ENCODE measurements at places on chromosomes 1 and 21.

DNA sequence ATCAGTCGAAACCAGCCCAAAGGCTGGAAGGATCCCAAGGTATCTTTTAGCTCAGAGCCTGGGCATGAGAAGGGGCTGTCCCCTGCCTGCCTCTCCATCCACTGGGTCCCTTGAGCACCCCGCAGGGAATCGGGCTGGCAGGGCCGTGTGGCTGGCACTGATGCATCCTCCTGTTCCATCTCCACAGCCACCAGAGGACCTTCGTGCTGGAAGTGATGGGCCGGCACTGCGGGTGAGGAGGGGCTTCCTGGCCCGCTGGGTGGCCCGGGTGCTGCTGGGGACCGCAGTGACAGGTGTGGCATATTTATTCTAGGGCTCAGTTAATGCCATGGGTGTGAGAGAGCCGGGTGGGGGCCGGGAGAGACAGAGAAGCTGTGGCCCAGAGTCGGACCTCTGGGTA is 13.6 kb downstream of the PFKL start:
- DNase-seq, result no peak

DNA sequence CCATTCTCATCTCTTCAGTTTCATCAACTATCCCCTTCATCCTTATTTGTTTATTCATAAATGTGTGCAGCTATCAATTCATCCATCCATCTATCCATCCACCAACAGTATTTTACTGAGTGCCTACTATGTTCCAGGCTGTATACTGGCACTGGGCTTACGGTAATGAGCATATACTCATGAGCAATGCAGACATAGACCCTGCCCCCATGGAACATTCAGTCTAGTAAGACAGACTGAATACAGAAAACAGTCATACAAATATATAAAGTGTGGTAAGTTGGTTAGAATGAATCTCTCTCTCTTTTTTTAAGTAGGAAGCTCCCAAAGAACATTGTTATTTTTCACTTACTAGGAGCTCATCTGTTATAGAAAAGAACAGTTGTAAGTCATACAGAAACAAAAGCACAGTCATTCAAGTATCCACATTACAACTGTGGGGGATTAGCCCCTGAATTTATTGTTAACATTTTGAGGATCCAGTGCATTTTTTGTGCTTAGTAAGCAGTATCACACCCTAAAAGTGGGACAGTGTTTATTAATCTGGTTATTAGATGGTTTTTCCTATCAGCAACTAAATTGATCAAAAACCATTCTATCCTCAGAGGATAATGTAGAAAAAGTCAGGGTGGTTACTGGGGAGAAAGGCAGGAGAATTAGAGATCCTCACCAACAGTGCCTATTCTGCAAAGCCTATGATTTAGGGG is 3.6 kb downstream of the SLC16A4 start:
- DNase-seq, result no peak

DNA sequence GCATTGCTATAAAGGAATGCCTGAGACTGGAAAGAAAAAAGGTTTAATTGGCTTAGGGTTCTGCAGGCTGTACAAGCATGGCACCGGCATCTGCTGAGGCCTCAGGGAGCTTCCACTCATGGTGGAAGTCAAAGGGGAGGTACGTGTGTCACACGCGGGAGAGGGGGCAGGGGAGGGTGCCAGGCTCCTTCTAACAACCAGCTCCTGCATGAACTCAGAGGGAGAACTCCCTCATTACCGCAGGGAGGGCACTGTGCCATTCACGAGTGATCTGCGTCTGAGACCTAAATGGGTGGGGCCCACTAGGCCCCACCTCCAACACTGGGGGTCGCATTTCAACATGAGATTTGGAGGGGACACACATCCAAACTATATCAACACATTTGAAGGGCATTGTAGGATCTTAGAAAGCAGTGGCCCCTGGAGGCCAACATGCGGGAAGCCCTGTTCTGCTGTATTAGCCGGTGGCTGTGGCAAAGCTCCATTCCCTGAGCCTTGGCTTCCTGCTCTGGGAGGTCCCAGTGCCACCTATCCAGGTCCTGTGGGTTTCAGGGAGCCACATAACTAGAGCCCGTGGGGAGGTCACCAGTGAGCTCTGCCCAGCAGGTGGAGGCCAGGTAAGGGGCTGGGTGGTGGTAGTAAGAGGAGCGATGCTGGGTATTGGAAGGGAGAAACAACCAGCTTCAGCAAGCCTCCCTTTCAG is 10.0 kb downstream of the WNT3A start:
- DNase-seq, result no peak

- no peak for DNase-seq
Observed at GRCh38 chr1:198681831-198682759, 43.3 kb downstream of the PTPRC start.

DNA sequence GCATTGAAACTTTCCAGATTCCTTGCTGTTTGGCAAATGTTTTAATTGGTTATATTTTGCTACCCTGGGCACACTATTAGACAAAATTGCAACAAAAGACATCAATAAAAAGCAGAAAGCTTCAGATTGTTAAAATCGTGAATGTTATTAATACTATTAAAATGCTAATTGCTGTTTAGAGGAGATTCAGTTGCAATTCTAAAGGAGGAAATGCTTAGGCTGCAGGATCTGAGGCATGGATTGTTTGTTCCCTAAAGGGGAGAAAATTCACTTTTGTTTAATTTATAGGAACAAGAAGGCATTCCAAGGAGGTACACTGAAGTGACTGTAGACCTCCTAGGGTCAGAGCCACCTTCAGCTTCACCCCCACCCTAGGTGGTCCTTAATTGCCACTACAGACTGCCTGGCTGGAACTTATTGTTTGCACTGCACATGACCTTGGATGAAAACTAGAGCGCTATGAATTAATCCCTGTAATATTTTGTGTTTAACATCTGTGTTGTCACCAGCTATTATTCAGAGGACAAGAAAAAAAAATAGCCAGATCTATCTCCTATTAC is 1266.9 kb upstream of the ADGRL2 start:
- no peak for DNase-seq

DNA sequence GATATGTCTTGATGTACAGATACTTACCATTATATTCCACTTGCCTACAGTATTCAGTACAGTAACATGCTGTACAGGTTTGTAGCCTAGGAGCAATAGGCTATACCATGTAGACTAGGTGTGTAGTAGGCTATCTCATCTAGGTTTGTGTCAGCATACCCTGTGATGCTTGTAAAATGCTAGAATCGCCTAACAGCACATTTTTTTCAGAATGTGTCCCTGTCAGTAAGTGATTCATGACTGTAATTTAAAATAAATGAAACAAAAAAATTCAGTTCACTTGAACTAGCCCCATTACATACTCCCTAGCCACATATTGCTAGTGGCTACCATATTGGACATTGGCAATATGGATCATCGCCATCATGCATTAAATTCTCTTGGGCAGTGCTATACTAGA is 51.3 kb downstream of the CLIC4 start:
- no peak for DNase-seq

- no peak for DNase-seq
Observed at GRCh38 chr1:208499601-208500000, 255.4 kb upstream of the PLXNA2 start.

DNA sequence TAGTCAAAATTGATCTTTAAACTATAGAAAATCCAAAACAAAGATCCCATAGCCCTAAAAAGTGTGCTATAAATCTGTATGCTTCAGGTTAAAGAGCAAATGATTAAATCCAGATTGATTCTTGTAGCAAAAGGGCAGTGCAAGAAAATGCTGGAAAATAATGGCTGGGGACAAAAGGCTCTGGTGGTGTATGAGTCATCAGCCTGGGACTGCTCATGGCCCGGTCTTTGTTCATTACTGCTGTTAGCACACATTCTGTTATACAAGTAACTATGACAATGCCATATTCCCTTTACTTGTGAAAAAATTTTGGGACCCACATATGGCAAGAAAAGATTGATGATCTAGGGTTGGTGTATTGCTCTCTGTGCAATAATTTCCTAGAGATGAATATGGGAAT is 89.1 kb downstream of the RWDD3 start:
- DNase-seq, result no peak

DNA sequence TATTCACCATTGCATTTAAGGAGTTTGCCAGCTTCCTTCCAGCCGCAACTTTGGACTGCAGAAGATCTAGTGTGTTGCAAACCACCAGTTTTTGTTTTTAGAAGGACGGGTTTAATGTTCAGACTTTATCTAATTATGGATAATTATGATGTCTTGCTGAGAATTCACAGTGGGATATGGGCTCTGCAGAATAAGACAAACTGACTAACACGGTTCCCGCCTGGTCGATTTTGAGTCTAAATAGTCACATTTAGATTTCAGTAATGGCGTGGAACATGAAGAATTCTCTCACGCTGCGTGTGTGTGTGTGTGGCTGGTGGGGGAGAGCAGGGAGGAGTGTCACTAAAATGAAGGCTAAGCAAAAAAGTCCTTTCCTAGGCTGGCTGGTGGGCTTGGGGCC is 48.5 kb upstream of the DMRTB1 start:
- no peak for DNase-seq

- DNase-seq, result peak; percentile 4
Observed at GRCh38 chr1:227728059-227728891, 6.8 kb downstream of the JMJD4 start.

DNA sequence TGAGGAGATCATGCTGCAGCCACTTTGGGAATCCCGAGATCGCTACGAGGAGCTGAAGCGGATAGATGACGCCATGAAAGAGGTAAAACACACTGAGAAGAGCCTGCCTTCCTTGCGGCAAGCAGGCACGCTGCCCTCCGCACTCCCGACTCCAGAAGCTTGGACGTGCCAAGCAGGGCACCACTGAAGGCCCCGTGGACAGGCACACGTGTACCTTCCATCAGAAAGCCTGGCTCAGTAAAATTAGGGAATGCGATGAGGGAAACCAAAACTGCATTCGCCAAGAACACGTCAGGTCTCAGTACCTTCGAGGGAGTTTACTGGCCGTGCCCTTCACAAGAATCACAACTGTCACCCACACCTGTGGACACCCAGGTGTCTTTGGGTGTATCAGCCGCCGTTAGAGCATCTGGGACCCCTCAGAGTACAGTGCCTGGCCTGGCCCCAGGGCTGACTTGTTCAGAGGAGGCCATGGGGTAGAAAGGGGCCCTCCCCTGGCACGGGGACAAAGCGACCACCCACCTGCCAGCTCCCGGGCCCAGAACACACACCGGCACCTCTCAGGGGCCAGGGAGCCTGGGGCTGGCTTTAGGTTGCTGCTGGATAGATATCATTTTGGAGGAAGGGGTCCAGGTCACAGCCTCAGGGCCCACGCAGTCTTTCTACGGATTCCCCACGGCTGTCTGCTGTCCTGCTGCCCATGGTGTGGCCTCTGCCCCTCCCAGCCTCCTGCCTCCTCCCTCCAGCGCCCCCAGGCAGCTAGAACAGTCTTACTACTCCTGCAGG is 108.4 kb downstream of the WDR4 start:
- DNase-seq, result no peak

DNA sequence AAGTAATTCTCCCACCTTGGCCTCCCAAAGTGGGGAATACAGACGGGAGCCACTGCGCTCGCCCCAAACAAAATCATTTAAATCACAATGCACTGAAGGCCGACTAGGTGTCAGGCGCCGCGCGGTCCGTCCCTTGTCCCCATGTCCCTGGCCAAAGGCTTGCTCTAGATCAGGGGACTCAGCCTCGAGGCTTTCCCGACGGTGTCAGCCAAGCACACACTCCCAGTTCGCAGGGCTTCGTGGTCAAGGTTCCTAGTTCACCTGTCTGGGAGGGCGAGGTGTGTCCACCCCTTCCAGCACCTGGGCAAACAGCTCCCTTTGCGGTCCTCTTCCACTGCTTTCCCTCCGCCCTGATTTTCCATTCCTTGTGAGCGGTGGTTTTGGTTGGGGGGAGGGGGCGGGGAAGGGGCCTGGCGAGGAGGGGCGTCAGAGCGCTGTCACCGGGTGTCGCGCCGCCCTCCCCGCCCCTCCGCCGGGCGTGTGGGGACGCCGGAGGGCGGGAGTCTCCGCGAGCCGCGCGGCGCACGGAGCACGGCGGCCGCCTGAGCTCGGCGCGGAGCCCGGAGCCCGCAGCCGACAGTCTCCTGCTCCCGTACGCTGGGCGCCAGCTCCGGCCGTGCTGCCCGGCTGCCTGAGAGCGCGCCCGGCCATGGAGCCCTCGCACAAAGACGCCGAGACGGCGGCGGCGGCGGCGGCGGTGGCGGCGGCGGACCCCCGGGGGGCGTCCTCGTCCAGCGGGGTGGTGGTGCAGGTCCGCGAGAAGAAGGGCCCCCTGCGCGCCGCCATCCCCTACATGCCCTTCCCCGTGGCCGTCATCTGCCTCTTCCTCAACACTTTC is at the start of gene STUM:
TSS of gene STUM (plus strand) at position 509 of the 838 bp plus-strand sequence. CDS start at position 650, 141 bp downstream.
- DNase-seq, result no peak

GRCh38 chr1:204879351-204879750 is 8.7 kb downstream of the NFASC start:
- DNase-seq, result no peak

GRCh38 chr21:18369115-18369514 is 34.5 kb downstream of the TMPRSS15 start:
- DNase-seq, result no peak

GRCh38 chr1:41053316-41053715 is 31.8 kb upstream of the SLFNL1 start:
- no peak for DNase-seq

DNA sequence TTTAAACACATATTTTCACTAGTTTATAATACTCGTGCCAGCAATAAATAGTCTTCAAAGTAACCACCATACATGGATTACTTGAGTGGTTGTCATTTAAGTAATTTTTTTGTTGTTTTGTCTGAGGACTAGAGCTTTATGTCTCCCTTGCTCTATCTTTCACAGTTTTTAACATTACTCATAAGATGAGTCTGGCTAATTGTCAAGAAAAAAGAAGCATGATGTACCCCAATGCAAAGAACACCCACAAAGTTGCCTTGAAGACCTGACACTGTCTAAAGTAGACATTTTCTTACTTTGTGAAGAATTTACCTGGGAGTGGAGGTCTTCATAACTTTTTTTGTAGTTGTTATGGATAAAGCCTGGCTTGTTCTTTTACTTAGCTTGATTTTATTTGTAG is 210.4 kb upstream of the BRINP3 start:
- DNase-seq, result no peak

- no peak for DNase-seq
Observed at GRCh38 chr1:109040989-109041620, 797 bp downstream of the WDR47 start.

DNA sequence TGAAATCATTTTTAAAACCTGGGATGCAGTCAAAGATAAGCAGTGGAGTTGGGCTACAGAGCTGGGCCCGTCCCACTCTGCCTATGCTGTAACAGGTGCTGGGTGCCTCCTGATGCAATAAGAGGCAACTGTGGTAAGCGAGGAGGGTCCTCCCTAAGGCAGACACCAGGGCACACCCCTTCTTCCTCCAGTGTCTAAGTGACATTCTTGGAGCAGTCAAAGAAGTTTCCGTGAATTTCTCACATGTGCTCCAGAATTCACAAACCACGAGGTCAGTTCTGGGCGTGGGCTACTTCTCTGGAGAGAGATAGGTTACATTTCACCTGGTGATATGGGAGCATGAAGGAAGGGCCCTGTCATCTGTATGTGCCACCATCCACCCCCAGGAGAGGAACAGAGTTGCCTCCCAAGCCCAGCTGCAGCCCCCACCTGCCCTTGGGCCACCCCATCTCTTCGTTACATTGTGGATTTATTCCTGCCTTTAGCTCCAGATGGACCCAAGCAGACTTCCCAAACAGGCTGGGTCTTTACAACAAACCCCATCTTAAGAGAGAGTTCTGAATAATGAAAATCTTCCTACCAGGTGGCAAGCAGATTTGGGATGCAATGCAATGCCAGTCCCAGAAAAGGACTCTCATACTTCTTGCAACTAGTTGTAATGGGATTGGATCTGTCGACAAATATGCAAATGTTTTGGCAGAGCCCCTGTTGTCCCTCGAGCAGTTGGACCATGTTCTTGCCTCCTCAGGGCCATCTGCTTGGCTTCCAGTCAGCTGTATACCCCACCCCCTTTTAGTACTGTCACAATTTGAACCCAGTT is 82.5 kb upstream of the CNTN2 start:
- no peak for DNase-seq

Data from NCI-H1417 treated with DMSO at 0.1 percent for 48 hours (cell line).